Stimulated activated naive CD8-positive, alpha-beta T cell treated with anti-CD3 and anti-CD28 coated beads, Interleukin-15, amount 100 ng/mL, for 72 hours (primary cell): ENCODE measurements at places on chromosomes 12 and 14.

DNA sequence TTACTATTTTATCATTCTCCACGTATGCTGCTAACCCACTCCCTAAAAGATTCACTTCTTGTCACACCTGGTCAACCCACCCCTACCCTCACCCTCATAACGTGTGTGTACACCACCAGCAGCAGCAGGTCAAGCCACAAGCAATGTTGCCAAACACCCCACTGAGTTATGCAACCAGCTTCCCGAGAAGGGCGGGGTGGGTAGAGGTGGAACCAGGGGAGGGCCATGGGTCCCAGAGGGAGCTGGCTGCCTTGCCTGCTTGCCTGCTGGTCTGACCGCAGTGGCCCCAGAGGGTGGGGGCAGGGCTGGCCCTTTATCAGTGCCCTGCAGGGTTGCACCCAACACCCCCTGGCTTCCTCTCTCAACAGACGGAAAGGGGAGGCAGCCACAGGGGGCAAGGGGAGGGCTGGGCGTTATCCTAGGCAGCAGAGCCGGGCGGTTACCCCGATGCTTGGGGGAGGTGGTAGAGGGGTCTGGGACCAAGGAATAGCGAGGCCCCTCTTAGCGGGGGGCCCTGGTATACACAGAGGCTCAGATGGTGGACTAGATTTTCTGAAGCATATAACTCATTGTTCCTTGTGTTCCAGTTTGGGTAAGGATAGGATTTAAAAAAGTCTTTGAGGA, 3.5 kb upstream of the NFE2 start:
- DNase-seq = no peak

DNA sequence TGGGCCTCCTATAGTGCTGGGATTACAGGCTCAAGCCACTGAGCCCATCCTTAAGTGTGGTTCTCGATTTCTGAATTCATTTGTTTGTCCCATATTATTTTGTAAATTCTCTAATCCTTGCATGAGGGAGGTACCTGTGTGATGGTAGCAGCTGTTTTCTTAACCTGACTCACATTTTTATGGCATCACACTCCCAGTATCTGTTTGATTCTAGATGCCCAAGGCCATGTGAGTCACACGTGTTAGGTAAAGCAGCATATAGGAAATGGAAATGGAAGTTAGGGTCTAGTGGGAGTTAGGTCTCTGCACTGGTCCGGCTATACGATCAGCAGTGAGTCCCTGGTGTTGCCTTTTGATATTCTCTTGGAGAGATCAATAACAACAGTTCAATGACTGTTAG, 198.1 kb downstream of the ERC1 start:
- DNase-seq = no peak

GRCh38 chr12:41224066-41224465, 35.9 kb downstream of the PDZRN4 start:
- DNase-seq = no peak

DNA sequence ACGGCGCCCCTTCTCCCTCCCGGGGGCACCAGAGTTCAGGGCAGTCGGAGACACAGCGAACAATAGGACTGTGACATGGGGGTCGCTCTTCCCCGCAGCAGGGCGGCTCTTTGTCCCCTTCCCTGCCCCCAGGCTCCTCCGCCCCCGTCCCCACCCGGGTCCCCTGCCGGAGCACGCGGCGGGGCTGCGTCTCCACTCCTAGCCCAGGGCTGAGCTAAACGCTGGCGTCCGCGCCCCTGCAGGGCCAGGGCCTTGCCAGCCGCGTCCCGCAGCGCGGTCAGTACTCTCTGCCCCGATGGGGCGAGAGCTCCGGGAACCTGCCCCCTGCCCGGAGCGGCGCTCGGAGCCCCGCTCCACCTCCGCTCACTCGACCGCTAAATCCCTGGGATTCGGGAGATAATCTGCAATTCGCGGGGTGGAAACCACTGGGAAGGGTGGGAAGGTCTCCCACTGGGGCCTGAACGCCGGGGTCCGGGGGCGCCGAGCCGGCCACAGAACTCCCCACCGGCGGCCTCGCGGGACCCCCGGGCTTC, 825 bp upstream of the CCDC85C start:
- no peak for DNase-seq

GRCh38 chr12:30440826-30441602, 254.7 kb downstream of the IPO8 start:
- no peak for DNase-seq

DNA sequence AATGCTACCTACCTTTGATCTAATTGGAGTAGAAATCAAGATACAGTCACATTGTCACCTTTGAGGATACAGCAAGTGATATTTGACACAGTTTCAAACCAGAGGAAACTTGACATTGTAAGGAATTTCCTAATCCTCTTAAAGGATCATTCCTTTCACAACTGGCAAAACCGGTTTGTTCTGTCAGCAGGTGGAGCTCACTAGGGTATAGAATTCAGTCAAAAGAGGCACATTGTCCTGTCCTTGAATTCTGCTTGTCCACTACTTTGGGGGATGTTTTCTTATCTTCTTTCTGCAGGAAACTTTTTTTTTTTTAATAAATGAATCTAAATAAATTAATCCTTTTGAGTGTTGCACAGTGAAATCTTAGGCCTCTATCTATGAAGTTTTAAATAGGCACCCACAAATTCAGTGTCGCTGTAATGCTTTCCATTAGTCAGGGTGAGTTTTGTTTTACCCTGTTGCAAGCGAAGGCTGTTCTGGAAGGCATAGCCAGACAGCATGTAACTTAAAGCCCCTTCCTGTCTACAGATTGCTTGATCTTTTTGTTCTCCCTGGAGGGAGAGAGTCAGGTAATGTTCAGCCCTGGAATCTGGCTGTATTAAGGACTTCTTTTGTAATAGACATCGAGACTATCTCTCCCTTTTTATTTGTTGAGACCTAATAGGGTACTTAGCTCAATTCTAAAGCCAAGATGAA, 285.0 kb upstream of the RGS6 start:
- no peak for DNase-seq

DNA sequence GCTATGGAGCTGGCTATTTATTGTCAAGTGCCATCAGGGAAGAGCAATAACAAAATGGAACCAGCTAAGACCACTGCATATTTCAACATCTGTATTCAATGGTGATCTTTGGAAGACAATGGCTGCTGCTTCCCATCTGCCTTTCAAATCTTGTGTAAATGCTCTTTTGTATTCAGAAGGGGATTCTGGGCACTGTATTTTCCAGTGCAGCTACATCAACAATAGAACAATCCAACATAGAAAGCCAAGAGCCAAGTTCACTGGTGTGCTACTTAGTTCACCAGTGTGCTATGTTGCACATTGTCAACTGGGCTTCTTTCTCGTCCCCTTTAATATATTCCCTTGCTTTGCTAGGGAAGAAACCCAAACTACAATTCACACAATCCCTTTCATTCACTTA, 128.8 kb upstream of the OR4E1 start:
- no peak for DNase-seq

DNA sequence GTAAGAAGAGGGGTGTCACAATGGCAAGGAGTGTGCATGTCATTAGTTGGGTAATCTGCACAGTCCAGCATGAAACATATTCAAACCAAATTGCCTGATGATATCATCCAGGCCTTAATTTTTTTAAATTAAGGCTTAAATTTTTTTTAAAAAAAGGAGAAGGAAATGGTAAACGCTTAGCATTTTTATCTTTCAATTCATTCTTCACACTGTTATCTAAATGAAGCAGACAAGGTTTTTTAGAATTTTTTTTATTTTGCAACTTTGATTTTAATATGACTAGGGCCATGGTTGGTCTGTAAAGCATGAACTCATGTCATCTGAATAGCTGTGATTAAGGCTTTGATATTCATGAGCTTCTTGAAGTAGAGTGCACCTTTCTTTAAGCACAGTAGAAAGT, 362.5 kb downstream of the SYT1 start:
- DNase-seq = no peak

DNA sequence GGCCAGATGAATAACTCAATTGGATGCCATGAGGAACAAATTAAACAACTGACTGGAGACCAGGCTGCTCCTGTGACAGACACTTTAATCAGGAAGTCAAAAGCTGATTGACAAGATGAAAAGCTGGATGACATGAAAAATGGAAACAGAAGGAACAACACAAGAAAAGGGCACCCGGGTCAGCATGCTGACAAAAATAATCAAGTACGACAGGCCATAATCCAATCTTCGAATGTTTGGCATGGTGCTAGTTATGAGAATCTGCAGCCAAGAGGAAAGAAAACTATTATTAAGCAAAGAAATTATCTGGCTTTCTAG, 544.7 kb downstream of the ETNK1 start:
- DNase-seq = no peak

DNA sequence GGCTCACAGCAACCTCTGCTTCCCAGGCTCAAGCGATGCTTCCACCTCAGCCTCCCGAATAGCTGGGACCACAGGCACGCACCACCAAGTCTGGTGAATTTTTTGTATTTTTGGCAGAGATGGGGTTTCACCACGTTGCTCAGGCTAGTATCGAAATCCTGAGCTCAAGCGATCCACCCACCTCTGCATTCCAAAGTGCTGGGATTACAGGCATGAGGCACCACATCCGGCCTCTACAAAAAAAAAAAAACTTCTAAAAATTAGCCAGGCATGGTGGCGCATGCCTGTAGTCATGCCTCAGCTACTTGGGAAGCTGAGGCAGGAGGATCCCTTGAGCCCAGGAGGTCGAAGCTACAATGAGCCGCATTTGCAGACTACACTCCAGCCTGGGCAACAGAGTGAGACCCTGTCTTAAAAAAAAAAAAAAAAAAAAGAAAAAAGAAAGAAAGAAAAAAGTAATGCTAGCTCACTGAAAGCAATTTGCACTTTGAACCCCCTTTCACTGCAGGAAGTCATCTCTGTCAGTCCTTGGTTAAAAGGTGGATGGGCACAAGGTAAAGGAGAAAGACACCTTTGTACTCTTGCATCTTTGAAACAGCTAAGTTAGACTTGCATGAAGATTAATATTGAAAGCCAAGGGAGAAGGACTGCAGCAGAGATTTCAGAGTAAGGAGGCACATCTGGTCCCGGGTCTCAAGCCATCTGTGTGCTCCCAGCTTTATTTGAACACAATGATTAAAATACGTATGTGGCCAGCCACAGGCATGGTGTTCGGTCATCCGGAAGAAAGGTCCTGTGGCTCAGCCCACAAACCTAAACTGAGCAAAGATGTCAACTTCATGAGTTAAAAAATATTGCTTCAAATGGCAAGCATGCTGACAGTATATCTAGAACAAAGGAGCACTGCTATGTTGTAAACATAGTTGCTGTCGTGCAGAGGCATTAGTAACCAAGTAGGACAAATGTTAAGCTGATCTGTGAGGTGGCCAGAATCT, 103.8 kb upstream of the HMGA2 start:
- DNase-seq = no peak
